ENCODE measurements at places on chromosomes 12 and 14. TPM values are rescaled to one million over a fixed set of nuclear protein-coding genes. Genes with fewer than 3 reads are reported as not detected.

The NTN4 gene
- total RNA-seq, result not detected

The PRB2 gene
- not detected for total RNA-seq

- H3K4me3 ChIP-seq, result no peak overlapping the region
- DNase-seq, result no peak
- no peak overlapping the region for H3K27ac ChIP-seq
- no peaks in the 10 kb centered on the region for H3K4me1 ChIP-seq
- H3K36me3 ChIP-seq, result no peaks in the 10 kb centered on the region
Observed at GRCh38 chr12:43008953-43009845, 419.7 kb upstream of the PRICKLE1 start.

- H3K27me3 ChIP-seq, result no peaks in the 10 kb centered on the region
- H3K27ac ChIP-seq, result no peak overlapping the region
- DNase-seq, result no peak
- H3K4me1 ChIP-seq, result peaks cover 5% of the 10 kb centered on the region
Observed at GRCh38 chr14:81125536-81125935, 95.2 kb downstream of the GTF2A1 start.

DNA sequence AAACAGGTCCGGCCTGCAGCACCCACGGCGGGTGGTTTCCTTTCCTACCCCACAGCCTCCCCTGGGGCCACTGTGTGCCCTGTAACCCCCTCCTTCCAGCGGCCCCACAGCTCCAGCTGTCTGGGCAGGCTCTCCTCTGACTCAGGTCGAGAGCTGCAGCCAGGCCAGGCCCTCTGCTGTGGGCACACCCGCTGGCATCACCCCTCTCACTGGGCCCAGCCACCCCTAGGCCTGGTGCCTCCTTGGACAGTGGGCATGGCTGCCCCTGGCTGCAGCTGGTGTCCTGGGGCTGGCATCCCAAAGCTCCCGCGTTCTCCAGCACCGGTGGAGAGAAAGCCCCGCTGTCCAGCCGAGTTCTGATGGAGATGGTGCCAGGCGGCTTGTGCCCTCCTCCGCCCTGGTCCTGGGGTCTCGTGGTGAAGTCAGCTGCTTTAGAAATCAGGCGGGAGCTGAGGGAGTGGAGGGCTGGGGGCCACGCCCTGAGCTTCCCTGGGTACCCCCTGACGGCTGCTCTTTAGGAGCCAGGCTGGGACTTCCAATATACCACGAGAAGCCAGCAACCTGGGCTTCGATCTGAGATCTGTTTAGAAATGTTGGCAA, 114.9 kb downstream of the KIF26A start:
- no peak for DNase-seq
- no peak overlapping the region for H3K27ac ChIP-seq
- no peaks in the 10 kb centered on the region for H3K4me1 ChIP-seq
- H3K27me3 ChIP-seq, result peaks cover 7% of the 10 kb centered on the region
- H3K36me3 ChIP-seq, result peaks cover 2% of the 10 kb centered on the region

- H3K27ac ChIP-seq, result peak overlapping the region; percentile 37
- peaks cover 62% of the 10 kb centered on the region for H3K4me1 ChIP-seq
- DNase-seq, result peak; percentile 65
- no peaks in the 10 kb centered on the region for H3K27me3 ChIP-seq
Observed at GRCh38 chr12:9687228-9687627, 17.7 kb downstream of the CLEC2D start.

DNA sequence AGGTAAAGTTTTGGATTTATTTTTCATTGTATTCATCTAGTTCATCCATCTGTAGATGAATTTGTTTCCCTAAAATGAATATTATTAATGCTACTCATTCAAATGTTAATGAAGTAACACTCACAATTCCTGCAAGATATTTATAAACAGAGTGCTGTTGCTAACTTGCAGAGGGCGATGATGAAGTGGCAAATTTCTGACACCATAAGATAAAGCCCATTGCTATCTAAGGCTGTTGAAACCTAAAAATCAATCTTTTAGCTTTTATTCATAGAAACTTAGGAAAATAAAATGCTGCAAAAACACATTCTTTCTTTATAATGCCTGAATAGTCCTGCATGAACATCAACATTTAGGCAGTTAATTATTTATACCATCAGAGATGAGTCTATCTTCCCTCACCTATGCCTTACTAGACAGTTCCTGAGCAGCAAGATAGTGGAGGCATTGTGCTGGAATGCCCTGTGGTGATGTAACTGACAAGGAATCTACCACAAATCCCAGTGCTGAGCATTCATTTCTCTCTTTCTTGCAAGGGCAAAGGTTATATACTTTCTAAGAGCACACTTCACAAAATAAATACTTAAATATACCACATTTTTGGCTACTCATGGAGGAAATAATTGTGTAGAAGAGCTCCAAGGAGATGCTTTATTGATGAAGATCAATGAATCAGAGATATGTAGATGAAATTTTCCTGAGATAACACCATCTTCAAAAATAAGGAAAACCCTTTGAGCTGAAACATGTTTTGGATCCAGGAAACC, 57.6 kb downstream of the LMNTD1 start:
- no peak overlapping the region for H3K4me3 ChIP-seq
- H3K4me1 ChIP-seq, result no peaks in the 10 kb centered on the region
- H3K27me3 ChIP-seq, result peaks cover under 1% of the 10 kb centered on the region
- DNase-seq, result peak; percentile 23

DNA sequence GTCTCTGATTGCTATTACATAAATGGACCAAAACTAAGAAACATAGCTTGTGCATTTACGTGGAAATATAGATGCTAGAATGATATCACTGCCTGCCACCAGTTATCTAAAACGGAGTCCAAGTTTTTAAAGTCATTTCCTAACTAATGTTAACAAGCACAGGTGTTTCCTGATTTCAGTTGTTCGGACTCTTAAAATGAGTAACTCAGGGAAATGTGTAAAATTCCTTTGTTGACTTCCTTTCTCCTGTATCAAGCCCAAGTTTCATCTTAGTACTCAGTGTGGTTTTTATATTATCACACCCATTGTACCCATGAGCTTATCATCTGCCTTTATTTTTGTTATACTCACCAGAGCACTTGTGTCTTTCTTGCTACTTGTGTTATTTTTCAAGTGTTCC, 13.2 kb upstream of the PRKCH start:
- no peak for DNase-seq
- H3K4me3 ChIP-seq, result no peak overlapping the region
- peaks cover 6% of the 10 kb centered on the region for H3K4me1 ChIP-seq
- H3K27ac ChIP-seq, result no peak overlapping the region
- peaks cover 44% of the 10 kb centered on the region for H3K36me3 ChIP-seq
